GM03348 (cell line): ENCODE measurements at places on chromosomes 16 and 17.

DNA sequence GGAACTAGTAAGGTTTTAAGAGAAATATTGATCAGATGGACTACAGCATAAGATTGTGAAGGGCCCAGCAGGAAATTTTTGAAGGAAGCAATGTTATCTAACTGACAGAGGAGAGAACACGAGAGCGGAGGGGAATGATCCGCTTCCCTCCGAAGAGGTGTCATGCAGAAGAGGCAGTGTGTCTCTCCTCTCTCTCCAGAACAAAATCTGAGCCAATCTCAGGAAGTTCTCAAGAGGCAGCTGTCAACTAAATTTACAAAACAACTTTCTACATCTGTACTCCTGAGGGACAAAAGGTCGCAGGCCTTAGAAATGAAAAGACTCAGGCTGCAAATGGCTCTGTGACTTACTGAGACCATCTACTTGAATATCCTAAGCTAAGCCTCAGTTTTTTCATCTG is 224.6 kb upstream of the CDH5 start:
- DNase-seq = no peak

GRCh38 chr17:62722625-62723024 is 85.5 kb downstream of the MARCHF10 start:
- DNase-seq = no peak

DNA sequence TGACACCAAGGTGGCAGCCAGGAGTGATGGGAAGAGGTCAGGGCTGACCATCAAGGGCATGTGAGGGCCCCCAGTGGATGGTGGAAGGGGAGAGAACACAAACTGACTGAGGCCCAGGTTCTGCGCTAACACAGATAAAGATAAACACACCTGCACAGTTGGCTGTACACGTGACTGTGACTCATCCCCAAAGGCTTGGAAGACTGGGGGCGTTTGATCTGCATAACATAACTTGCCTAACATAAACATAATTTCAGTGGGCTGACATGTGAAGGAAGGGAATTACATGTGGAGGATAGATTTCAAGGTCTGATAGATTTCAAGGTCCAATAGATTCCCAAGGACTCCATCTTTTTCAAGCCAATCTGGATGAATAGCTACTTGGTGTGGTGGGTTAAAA is 100.9 kb upstream of the TNRC6C start:
- no peak for DNase-seq

DNA sequence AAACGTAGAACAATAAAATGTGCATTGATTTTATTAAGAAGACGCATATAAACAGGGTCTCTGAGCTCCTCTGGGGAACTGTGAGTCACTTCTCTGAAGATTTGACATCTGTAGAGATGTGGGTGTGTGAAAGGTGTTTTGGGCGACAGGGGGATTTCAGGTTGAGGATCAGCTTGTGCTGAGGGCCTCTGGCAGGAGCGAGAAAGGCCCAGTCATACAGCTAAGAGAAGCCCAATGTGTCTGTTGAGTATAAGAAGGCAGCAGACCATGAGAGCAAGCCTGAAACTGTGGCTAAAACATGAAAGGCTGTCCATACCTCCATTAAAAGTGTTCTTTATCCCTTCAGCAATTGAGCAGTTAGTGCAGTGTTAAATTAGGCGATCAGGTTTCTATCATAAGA is 406.5 kb upstream of the MON1B start:
- no peak for DNase-seq

- no peak for DNase-seq
Measured at GRCh38 chr16:30700491-30700890, 1.5 kb downstream of the SRCAP start.

DNA sequence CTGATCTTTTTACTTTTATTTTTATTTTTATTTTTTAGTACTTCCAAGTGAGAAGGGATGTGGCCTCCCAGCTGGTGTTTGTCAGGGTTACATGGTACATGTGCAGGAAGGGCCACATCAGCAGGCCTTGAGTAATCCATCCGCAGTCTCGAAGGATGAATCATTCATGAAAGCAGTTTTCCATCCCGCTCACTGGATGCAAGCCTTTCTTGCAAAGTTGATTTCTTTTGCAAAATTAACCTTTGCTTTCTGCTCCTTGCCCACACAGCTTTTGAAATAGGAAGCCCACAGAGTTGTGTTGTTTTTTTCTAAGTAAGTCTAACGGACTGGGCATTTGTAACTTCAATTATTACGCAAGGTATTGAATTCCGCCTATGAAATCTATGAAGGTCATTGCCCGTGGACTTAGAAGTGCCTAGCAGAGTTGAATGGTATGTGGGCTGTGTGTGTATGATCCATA is 157.4 kb downstream of the PRKCA start:
- DNase-seq = peak; percentile 92

- DNase-seq = peak; percentile 23
Measured at GRCh38 chr17:21039839-21040575, 2.8 kb downstream of the USP22 start.

DNA sequence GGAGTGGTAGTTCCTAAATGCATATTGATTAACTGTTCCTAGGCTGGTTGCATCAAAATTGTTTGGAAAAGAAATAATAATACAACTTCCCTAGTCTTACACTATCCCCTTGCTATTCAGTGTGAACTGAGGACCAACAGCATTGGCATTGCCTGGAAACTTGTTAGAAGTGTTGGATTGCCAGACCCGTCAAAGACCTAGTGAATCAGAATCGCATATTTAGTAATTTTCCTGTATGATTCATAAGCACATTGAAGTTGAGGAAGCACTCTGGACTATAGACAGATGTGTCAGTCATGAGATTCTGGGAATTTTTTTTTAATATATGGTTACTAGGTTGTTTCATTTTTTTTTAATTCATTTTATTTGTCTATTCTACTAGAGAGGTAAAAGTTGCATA is 34.7 kb upstream of the KCNJ16 start:
- peak; percentile 29 for DNase-seq

DNA sequence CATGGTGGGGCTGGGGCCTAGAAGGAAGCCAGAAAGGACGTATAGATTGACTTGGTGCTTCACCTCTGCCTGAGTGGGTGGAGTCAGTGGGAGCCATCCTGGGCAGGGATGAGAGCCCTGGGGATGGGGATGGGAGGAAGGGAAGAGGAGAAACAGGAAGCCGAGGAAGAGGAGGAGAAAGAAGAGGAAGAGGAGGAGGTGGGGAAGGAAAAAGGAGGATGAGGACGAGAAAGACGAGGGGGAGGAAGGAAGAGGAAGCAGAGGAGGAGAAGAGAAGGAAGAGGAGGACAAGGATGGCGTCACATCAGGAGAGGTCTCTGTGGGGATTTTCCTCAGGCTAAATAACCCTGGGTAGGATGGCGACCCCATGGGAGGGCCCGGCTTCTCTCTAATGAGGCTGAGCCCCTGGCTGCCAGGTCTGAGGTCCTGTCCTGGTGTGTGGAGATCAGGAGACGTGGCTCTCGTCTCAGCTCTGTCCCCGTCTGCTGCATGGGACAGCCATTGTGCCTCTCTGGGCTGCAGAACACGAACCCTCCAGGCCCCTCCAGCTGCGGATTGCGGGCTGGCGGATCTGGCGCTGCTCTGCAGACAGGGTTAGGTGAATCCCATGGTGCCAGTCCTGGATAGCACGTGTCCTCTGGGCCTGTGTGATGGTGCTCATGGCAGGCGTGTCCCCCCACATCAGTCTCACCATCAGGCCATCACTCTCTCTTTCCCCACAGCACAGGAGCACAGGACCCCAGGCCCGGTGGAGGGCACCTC is 35.5 kb upstream of the MTSS2 start:
- no peak for DNase-seq

GRCh38 chr17:75693500-75694481 is 26.7 kb downstream of the SAP30BP start:
- peak; percentile 91 for DNase-seq

GRCh38 chr16:1156055-1156982 is 3.4 kb downstream of the CACNA1H start:
- DNase-seq = no peak

- DNase-seq = no peak
Measured at GRCh38 chr16:56700195-56700594, 17.9 kb downstream of the MT1X start.

- peak; percentile 99 for DNase-seq
Measured at GRCh38 chr16:3059041-3059722, 6.3 kb upstream of the IL32 start.

GRCh38 chr16:53201900-53202299 is 147.1 kb downstream of the CHD9 start:
- DNase-seq = no peak

- no peak for DNase-seq
Measured at GRCh38 chr17:38800237-38800760, 943 bp upstream of the PIP4K2B start.
